ENCODE measurements at places on chromosomes 16 and 17.

DNA sequence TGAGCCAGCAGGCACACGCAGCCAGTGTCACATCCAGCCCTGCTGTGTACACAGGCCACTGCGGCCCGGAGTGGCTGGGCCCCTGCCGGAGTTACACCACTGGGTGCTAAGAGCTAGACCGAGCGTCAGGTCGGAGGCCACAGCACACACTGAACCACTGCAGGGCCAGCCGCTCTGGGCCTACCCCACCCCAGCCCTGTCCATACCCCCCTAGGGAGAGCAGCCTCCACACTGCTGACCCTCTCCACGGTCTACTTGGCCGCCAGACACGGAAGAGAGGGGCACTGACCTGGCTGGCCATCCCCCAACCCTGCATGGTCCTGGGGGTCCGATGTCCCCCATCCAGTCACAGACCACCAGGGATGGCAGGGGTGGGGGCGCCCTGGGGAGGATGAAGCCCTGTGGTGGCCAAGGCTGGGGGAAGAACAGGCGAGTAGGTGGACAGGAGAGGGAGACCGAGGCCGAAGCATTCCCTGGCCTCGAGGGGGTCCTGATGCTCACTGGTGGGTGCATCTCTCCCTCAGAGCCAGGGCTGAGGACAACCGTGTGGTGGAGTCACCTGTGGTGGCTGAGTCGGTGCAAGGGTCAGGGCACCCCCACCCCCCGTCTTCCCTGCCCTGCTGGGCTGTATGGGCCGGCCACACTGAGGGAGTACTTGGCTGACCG is 34.9 kb upstream of the ZC3H18 start:
- no peak for DNase-seq

GRCh38 chr17:50209472-50210239 is 8.2 kb upstream of the COL1A1 start:
- no peak for DNase-seq

GRCh38 chr16:84183911-84184591 is 2.8 kb downstream of the TAF1C start:
- DNase-seq = no peak

DNA sequence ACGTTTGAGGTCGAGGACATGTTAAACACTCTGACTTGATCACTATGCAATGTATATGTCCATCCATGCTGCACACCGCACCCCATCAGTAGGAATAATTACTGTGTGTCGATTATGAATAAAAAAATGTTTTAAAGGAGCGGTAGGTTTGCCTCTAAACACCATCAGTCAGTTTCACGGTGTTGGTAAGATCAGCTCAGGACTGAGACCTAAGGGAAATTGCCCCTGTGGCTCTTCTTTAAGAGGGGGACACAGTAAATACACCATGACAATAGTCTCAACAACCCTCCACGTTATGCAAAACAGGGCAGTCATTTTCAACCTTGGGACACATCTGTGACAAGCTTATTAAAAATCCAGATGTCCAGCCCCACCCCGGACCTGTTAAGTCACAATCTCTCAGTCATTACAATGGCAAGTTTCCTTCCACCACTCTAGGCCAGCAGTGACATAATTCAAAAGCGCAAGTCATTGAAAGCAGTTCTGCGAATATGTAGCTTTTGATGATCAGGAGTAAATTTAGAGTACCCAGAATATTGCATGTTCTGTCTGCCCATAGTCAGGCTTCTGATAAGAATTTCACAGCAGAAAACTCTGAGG is 1.2 kb downstream of the ATMIN start:
- DNase-seq = no peak

DNA sequence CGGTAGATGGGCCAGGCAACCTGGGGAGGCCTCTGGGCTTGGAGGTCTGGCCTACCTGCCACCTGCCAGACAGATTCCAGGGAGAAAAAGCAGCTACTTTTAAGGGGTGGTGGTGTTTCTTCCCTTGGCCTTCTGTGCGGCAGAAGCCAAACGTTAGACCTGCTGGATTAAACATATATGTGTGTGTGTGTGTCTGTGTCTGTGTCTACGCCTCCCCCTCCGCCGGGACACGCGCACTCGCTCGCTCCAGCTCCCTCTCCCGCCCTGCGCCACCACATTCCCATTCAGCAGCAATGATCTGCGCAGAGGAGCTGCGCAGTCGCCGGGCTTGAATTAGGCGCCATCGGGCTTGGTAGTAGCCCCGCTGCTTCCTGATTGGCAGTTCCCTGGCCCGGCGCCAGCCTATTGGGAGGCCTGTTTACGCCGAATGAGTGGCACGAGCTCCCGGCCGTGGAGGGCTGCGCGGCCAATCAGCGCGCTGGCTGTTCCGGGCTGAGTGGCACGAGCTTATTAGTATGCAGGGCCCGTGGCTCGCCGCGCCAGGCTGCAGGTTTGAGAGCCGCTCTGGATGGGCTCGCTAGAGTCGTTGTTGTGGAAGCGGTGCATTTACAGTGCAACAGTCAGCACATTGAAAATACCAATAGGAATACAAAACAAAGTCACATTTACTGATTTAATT is at the start of gene BAHCC1:
Gene BAHCC1, plus strand, starts transcription at position 537 of the 679 bp plus-strand sequence. CDS start 4,283 bp downstream, outside the sequence.
- DNase-seq = peak; percentile 94

DNA sequence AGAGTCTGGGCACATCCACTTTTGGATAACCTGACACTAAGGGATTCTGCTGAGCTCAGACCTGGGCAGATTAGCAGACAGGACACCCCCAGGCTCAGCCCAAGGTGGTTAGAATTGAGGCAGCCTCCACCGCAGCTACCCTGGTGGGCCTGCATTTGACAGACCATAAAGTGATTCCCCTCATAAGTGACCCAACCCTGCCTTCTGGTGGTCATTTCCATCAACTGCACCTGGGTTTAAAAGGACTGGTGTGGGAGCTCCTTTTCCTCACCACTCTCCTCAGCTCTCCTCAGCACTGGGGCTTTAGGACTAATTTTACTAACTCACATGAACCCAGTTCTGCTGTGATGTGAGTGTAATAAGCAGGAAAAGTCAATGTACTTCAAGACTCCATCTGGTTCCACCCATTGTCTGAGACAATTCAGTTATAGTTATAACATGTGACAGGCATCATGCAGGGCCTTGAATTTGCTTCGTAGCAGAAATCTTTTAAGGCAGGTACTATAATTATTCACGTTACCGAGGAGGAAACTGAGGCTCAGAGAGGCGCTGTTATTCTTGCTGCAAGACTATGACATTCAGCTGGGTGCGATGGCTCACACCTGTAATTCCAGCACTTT is 42.5 kb downstream of the MYH3 start:
- peak; percentile 13 for DNase-seq
